ENCODE measurements at places on chromosomes 13 and 19.

GRCh38 chr13:73696271-73696670, 437.9 kb downstream of the KLF12 start:
- no peak for DNase-seq

- no peak for DNase-seq
Measured at GRCh38 chr13:109673477-109673876, 112.9 kb downstream of the IRS2 start.

DNA sequence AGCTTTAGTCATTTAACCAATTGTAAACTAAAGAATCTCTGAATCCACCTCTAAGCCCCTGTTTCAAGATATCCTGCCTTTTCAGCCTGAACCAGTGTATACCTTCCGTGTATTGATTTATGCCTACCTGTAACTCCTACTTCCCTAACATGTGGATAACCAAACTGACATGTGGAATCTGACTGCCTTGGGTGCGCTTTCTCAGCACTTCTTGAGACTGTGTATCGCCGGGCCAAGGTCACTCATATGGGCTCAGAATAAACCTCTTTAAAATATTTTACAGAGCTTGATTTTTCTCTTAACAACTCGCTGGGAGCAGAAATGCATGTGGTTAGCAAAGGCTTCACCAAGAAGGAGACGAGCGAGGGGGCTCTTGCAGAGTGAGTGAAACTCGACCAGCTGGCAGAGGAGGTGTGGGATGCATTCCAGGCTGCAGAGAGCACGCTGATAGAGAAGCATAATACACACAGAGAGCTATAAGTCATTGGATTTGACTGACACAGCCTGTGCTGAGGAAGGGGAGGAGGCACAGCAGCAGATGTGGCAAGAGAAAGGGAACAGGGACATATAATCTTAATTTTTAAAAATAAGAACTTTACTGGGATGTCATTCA, 268.2 kb upstream of the MAB21L1 start:
- no peak for DNase-seq

- no peak for DNase-seq
Measured at GRCh38 chr13:112969692-112970338, 801 bp downstream of the MCF2L start.

DNA sequence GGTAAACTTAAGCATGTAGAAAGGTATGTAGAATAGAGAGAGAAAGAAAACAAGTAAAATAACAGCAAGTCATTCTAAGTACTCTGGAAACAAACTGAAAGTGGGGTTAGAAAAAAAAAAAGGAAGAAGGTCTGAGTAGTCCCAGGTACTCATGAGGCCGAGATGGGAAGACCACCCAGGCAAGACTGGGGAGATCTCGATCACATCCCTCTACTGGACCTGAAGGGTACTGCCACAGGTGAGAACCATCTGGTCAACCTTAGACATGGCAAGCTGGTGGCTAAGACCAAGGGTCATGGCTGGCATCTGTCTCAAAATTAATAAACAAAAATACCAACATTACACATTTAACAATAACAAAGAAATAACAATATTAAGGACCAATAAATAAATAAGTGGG, 36.3 kb upstream of the ZNF724 start:
- no peak for DNase-seq

- no peak for DNase-seq
Measured at GRCh38 chr19:39192846-39193245, 3.9 kb upstream of the NCCRP1 start.

DNA sequence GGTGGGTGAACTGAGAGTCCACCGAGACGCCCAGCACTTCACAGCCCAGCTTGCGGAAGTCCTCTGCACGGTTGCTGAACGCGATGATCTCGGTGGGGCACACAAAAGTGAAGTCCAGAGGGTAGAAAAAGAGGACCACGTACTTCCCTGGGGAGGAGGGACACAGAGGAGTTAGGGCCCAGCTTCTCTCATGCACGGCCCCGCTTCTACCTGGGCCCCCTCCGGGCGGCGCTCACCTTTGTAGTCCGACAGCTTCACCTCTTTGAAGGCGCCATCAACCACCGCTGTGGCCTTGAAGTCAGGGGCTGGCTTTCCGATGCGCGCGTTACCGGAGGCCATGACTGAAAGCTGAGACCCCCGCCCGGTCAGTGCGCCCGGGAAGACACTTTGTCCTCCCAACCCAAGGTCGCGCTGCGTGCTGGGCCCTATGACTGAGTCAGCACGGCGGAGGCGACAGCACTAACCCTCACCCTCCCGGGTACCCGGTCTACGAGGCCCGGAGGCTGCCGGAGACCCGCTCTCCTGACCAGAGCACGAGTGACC, 606 bp downstream of the PRDX2 start:
- no peak for DNase-seq
